T-helper 1 cell (primary cell): ENCODE measurements at places on chromosomes 4 and X.

DNA sequence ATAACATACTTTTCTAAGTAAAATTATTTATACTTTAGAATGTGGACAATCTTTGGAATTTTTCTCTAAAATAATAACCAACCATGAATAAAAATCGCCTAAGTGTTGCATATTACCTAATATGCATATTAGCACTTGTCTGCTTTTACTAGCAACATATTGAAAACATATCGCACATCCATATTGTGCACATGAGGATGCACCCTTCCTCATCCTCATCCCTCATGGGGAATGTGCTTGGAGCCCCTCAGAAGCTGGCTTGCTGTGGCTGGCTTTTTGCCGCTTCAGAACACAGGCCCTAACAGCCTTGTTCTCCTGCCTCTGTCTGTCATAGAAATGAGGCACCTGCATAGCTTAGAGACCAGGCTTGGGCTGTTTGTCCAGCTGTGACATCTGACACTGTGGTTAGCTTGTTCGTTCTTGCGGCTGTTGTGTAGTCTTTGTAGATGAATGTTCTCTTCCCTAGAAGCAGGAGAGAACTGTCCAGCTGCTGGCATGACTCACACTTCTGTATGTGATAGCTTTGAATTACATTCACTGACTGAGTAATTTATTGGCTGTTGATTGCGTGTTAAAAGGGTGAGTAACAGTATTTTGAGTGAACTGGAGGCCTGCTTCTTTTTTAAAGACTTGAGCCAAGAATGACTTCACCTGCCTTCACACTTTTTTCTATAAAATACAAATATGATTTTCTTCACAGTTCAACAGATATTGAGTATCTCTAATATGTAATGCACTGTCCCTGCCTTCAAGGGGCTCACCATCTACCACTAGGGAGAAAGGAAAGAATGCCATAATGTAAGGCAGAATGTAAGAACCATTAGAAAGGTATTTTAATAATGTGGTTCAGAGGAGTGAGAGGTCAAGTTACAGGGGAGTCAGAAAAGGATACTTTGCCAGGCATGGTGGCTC, 81.9 kb downstream of the HMGB2 start:
- no peak for DNase-seq

DNA sequence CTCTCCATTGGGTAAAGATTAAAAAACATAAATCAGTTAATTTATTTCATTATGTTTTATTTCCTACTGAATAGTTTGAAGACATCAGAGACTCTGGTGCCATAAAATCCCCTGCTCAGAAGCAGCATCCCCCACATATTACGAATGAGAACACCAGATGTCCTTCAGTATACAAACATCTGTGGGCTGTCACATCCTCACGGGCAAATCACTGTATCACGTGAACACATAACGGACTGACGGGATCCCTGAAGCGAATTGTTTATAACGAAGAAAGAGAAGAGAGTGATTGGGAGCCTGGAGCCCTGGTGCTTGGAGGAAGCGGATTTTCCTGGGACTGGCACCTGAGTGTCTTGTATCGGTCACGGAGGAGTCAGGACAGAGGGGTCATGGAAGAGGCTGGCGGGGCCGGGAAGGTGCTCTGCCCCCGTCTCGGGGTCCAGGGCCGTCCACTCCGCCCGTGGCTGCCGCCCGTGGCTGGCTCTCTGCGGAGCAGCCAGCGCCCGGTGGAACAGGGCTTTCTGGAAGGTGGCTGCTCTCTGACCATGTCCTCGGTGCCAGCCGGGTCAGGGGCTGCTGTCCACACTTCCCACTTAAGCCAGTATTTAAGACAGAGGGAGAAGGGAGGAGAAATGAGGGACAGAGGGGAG, 452.7 kb upstream of the FAT1 start:
- DNase-seq: no peak

GRCh38 chr4:73222466-73223257, 35.9 kb downstream of the ANKRD17 start:
- DNase-seq: peak; percentile 39

DNA sequence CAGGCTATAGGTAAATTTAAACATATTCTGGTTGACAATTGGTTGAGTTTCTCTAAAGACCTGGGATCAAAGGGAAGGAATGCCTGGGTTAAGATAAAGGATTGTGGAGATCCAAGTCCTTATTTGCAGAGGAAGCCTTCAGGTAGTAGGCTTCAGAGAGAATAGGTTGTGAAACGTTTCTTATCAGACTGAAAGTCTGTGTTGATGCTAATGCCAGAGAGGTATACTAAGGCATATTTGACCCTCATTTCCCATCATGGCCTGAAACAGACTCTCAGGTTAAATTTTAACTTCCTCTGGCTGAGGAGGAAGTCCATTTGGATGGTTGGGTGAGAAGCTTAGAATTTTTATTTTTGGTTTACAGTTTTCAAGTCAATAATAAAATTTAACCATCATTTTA, 48.1 kb downstream of the UGT2A2 start:
- no peak for DNase-seq

- DNase-seq: no peak
Observed at GRCh38 chr4:38381788-38382187, 282.2 kb upstream of the KLF3 start.

DNA sequence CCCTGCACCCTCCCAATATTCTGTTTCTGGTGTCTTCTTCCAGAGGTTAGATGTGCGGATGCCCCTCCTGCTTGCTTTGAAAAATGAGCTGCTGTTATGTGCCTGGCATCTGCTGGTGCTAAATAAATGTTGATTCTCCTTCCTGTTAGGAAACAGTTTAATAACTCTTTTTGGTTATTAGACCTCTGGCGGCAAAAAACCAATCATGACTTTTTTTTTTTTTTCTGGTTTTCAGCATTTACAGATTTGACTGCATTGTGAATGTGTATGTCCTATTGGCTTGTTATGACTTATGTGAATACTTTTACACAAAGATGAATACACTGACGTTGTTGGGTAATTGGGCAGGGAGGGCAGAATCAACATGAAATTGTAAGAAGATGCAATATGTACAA, 13.6 kb upstream of the TMEM156 start:
- peak; percentile 20 for DNase-seq

DNA sequence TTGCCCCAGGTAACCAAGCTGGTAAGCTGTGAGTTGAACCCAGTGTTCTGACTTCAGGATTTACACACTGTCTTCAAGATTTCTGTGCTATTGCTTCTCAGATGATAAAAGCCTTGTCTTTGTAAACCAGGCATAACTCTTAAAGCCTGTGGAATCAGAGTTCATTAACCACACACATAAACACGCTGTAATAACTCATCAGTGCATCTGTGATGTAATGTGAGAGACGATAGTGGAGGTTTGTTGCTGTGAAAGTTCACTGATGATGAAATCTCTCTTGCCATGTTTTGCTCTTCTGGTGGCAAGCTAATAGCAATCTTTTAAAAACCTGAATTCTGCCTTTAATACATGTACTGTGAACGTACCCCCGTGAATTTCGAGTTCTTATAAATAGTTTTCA, 41.5 kb downstream of the CLCN4 start:
- DNase-seq: no peak

DNA sequence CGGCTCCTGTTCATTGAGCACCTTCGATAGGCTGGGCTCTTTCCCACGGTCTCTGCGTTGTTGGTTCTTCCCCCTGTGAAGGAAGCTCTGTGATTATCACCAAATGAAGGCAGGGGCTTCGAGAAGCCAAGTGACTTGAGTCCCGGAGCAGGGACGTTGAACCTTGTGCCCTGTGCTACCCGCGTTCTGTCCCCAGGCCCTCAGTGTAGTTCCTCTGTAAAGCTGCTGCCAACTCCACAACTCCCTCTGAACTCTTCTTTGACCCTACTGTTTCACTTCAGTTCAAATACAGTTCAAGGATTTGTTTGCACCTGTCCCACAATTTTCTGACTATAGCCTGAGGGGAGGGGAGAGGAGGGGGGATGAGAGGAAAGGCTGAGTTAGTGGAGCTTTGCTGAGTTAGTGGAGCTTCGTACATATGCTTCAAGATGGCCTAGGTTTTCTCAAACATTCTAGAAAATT, 635 bp upstream of the PHF8 start:
- DNase-seq: no peak

DNA sequence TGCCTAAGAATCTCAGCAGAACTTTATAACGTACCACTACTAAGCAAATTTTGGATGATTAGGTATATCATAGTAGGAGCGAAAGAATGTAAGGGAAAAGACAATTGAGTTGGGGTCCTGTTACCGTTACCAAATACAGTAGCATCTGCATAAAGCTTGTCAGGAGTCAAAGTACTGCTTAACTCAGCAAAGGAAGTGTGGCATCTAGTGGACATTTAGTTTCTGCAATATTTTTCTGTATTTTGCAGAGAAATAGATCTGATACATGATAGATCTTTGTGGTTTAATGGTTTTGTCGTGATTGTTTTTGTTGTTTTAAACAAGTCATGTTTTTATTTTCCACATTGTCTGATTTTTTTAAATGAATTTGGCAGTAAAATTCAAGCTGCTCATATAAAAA, 81.0 kb upstream of the SMARCAD1 start:
- no peak for DNase-seq

DNA sequence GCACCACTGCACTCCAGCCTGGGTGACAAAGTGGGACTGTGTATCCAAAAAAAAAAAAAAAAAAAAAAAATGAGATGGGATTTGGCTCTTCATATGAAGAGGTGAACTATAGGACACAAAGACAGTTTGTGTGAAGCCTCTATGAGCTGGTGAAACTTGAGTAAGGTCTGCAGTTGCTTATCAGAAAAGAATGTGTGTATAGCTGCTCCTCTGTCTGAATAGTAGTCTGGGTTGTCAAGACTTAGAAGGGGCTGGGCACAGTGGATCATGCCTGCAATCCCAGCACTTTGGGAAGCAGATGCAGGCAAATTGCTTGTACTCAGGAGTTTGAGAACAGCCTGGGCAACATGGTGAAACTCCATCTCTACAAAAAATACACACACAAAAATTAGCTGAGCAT, 82.8 kb downstream of the ARSF start:
- no peak for DNase-seq

DNA sequence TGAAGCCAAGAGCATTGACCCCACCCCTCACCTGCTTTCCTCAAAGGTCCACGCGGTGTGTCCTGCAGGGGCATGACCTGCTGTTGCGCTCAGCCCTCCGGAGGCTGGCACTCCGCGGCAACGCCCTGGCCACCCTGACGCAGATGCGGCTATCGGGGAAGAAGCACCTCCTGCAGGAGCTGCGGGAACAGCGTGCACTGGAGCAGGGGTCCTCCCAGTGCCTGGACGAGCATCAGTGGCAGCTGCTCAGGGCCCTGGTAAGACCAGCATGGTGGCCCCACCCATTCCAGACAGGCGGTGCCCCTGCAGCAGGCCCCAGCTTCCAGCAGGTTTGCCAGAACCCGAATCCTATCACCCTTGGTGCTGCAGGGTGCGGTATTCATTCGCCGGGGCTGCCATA, 86.0 kb downstream of the EVC start:
- DNase-seq: no peak

- no peak for DNase-seq
Observed at GRCh38 chrX:110216027-110216426, 101.9 kb downstream of the AMMECR1 start.

- DNase-seq: no peak
Observed at GRCh38 chr4:137430171-137430570, 102.1 kb downstream of the PCDH18 start.

DNA sequence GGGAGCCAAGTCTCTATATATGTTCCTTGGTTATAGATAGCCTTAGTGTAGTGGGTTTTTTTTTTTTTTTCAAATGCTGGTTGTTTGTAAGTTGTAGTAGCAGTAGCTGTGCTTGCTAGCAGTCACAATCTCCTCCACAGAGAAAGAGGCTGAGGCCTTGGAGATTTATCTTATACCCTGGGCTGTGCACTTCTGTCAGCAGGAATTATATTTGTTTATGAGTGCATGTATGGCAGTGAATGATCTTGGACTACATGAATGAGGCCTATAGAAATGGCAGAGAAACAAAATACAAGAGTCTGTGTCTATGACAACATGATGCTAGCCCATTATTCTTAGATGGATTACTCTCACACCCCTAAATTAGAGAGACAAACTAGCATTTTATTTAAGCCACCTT, 1674.2 kb upstream of the ADGRL3 start:
- DNase-seq: no peak

GRCh38 chr4:76589402-76589801, 154.4 kb downstream of the SHROOM3 start:
- DNase-seq: no peak

DNA sequence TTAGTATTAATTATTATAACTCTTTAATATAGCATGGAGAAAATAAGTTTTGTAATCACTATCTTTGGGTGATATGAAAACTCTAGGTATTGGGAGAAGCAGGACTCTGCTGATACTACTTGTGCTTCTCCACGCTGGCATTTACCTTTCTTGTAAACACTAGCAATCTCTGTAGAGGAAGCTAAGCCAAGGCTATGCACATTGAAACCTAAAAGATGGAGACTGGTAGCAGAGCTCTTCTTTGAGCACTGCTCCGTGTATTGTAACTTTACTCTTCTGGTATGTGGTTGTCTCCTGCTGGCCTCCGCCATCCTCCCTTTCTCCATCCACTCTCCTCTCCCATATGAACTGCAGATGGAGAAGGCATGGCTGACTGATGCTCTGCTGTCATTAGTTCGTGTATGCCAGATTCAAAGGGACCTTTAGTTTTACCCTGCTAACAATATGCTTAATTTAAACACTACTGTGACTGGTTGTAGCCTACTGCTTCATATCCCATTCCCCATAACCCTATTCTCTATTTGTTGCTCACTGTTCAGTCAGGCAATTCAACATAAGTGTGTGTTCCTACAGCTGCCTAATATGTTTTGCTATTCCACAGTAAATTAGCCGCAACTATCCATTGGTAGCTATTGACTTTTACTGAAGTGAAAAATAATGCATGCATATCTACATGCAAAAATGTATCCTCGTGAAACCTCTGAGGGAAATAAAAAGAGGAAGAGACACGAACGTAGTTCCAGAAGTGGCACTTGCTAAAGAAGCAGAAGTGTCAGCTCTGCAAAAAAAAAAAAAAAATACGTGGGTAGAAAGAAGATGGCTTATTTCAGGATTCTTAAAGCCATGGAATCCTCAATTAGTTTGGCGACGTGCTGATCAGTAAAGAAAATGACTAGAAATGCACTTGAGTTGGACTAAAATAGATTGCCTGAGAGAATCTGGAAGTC, 55.6 kb upstream of the CCSER1 start:
- no peak for DNase-seq

DNA sequence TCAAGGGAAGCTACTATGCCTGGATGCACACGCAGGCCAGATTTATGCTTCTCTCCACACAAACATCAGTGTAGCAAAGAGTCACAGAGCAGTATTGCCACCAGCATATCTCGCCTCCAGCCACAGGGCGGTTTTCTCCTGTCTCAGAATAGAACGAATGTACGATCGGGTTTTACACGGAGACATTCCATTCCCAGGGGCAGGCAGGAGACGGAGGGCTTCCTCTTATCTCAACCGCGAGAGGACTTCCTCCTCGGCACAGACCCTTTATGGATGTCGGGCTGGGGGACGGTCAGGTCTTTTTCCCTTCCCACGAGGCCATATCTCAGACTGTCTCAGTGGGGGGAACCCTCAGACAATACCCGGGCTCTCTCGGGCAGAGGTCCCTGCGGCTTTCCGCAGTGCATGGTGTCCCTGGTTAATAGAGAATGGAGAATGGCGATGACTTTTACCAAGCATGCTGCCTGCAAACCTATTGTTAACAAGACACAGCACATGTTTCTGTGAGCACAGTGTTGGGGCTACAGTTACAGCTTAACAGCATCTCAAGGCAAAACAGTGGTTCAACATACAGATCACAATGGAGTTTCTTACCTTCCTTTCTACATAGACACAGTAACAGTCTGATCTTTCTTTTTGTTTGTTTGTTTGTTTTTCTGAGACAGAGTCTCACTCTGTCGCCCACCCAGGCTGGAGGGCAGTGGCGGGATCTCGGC, 24.1 kb downstream of the CSF2RA start:
- DNase-seq: no peak
